GM23248 (cell line): ENCODE measurements at places on chromosomes 16 and 17.

GRCh38 chr17:16286947-16287562, 66.2 kb downstream of the CENPV start:
- peak; percentile 15 for DNase-seq

DNA sequence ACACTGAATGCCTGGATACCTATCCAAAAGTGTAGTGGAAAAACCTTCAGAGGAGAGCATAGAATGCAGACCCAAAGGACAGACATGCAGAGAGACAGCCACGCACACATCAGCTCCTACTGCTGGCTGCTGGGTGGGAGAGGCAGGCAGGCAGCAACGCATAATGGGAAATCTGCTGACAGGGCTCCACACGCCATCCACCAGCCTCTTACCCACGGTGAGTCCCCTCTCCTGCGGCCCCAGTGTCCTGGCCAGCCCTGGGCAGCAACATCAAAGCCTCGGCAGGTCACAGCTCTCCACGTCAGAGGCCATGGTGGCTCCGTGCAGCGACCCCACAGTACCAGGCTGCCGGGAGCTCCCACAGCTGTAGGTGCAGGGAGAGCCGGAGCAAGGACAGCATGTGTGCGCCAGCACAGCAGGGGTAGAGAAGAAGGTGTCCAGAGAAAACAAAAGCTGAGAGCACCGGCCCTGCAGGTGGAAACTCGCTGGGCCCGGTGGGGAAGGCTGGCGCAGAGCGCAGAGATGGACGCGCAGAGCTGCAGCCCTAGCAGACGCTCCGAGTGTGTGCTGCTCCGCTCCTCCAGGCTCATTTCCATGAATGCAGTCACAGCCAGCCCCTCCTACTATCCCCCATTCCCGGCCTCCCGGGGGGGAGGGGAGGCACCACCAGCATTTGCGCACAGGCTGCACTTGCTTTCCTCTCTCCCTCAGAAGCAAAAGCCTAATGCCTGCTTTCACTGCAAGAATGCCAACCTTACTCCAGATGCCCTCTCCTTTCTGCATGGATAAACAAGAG, 58.9 kb downstream of the CYTH1 start:
- peak; percentile 38 for DNase-seq

GRCh38 chr16:74874123-74874522, 99.5 kb upstream of the FA2H start:
- DNase-seq = no peak

- no peak for DNase-seq
These were observed 9.7 kb upstream of the NXPH3 start for GRCh38 chr17:49565948-49566491.

GRCh38 chr16:2992383-2993081, 12.3 kb upstream of the PKMYT1 start:
- no peak for DNase-seq

GRCh38 chr16:59148056-59148768, 414.1 kb upstream of the GOT2 start:
- no peak for DNase-seq

GRCh38 chr16:3822366-3823045, 58.0 kb downstream of the CREBBP start:
- peak; percentile 85 for DNase-seq

- DNase-seq = no peak
These were observed 7.6 kb downstream of the UBALD2 start for GRCh38 chr17:76272541-76273444.

GRCh38 chr17:62852195-62852594, 44.1 kb upstream of the MARCHF10 start:
- DNase-seq = no peak

GRCh38 chr16:50088302-50088701, 22.5 kb downstream of the HEATR3 start:
- no peak for DNase-seq

DNA sequence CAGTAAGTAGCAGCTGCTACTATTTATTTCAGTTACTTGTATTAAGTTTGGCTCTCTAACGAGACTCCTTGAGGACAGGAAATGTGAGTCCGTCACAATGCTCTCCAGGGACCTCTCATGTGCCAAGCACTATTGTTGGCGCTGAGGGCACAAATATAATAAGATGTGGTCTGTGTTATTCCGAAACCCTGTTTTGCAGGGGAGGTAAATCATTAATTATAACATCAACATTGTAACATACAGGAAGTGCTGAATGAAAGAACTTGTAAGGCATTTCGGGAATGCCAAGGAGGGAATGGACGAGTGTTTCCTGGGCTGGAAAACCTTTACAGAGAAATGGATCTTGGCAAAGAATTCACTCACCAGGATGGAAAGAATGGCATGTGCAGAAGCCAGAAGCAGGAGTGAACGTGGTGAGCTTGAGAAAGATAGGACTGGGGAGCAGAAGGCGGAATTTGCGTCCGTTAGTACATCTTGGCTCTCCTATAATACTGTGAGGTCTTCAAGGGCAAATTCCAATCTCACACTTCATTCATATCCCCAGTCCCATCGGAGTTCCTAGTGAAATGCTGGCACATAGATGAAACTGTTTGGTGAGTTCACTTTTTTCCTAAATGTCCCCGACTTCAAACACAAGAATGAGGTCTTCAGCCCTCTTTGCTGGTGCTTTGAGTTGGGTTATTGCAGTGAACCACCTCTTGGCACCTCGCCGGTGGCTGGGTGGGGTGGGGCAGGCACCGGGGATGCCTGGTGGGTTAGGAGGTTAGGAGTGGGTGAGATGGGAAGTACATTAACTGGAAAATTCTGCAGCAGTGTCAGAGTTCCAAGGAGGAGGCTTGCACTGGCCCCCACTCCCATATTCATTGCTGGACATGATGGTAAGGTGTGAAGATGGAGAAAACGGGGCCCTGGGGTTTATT, 11.5 kb downstream of the TAC4 start:
- peak; percentile 28 for DNase-seq

GRCh38 chr17:65332375-65332774, 195.2 kb downstream of the RGS9 start:
- peak; percentile 90 for DNase-seq

DNA sequence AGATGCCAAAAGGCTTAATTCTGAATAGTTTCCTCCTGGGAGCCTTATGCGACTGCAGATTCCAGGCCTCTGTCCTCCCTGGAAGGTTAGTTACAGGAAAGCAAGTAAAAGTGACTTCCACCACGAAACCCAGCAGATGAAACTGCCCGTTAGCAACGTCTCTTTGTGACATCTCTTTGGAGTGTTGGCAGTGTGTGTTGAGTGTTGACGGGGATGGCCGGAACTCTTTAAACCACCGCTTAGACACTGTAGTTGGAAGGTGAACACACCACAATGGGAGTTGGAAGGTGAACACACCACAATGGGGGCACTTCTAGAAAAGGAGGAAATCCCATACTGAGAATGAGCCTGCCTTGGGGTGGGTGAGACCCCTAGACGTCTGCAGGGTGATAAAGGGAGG, 858 bp downstream of the SKAP1 start:
- DNase-seq = no peak

- no peak for DNase-seq
These were observed 1.8 kb downstream of the RNF43 start for GRCh38 chr17:58415371-58416055.

DNA sequence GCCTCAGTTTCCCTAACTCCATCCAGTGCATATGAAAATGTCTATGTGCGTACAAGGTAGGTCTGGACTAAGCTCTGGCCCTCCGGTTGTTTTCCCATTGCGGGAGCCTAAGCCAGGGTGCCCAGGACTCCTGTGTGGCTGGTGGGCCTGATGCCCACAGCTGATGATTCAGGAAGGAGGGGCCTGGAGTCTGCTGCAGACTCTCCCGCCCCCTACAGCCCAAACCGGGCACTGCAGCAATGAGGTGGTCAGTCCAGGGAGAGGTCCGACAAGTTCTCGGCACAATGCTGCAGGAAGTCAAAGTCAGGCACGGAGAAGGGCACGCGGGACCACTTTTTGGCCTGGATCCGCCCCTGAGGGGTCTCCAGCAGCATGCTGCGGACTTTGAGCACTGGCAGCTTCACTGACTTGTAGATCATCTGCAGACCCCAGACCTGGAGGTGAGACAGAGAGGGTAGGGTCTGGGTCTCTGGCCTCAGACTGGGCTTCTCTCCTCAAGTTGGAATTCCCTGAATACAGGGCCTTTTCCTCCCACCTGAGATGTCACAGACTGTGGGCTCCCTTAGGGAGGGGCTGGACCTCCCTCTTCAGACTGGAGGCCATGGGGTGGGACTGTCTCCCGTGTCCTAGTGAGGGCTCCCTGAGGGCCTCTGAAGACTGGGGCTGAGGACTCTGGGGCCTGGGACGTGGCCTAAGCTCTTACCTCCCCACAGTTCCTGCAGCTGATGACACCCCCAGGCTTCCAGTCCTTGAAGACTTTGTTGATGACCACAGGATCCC, 3.4 kb upstream of the ZNF385C start:
- DNase-seq = peak; percentile 81

- DNase-seq = peak; percentile 66
These were observed 18.9 kb downstream of the RARA start for GRCh38 chr17:40327735-40328385.

DNA sequence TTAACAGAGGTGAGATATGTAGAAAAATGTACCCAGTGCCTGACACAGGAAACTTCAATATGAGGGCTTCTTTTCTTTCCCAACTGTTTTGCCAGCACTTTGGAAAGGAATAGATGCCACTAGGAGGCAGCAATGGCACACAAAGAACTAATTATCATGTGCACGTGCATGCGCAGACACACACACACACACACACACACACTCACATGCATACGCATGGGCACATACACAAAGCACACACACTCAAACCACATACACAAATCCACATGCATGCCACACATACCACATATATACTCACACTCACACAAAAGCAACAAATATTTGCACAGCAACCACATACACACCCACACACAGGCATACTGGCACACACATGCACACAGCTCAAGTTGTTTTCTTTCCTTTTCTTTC, 8.8 kb upstream of the CEP112 start:
- DNase-seq = peak; percentile 74

DNA sequence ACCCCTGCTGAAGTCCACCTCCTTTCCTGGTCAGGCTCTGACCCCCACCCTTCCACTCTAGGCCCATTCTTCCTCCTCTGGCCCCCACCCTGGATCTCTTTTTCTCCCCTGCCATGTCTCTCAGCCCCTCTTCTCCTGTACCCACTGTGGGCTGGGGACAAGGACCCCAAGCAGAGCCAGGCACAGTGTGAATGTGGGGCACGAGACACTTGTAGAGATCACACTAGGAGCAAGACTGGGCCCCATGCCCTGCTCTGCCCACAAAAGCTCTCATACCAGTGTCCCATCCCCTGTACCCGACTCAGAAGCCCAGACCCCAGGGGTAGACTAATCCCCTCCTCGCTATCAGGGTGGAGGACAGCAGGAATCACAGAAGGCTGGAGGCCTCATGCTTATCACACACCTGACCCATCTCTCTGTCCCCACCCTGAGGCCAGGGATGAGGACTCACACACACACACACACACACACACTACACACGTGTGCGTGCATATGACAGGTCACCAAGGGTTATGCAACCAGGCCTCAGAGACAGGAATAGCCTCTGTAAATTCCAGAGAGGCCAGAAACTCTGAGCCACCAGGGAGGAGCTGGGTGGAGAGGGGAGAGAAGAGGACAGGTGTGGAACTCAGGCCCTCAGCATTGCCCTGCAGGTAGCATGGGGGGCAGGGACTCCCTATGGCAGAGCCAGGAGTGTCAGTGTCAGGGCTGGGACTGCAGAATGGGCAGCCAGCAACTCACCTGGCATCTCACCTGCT, 21.1 kb downstream of the ARHGAP27 start:
- no peak for DNase-seq

GRCh38 chr16:62701426-62701825, 665.2 kb upstream of the CDH8 start:
- DNase-seq = no peak

DNA sequence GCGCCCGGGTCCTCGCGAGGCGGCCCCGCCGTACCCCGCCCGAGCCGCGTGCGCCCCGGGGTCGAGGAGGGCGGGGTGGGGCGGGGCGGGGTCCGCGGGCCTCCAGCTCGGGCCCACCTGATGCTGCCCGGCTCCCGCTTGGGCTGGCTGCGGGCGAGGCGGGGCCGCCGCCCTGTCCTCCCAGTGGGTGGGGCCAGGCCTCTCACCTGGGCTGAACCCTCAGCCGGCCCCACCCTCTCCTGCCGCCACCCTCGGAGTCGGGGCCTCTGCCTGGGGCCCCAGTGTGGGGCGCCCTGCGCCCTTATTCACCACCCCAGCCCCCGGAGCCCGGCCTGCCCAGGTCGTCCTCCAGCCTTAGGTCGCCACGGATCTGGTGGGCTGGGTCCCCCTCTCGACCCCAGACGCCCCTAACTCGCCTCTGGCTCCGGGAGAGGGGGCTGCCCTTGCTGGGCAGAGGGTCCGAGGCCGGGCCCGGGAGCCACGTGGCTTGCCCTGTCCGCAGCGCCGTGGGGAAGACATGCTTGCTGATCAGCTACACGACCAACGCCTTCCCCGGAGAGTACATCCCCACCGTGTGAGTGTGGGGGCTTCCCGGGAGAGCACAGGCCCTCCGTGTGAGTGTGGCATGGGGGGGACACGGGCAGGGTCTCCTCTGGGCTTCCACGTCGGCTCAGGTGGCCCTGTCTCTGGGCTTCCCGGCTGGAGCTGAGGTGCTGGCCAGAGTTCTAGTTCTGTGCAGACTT, 578 bp downstream of the RAC3 start:
- no peak for DNase-seq

DNA sequence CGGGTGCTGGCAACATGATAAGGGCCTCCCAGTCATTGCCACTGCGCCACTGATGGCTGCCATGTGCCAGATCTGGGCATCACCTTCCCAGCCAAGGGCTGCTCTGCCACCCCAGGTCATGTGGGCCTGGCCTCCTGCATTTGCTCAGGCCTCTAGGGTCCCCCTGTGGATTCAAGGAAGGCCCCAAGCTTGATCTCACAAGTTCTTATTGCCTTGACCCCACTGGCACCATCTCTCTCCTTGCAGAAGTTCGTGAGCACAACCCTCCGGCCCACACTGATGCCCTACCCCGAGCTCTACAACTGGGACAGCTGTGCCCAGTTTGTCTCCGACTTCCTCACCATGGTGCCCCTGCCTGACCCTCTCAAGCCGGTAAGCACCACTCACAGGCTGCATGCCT, 5.3 kb downstream of the DRC7 start:
- no peak for DNase-seq

DNA sequence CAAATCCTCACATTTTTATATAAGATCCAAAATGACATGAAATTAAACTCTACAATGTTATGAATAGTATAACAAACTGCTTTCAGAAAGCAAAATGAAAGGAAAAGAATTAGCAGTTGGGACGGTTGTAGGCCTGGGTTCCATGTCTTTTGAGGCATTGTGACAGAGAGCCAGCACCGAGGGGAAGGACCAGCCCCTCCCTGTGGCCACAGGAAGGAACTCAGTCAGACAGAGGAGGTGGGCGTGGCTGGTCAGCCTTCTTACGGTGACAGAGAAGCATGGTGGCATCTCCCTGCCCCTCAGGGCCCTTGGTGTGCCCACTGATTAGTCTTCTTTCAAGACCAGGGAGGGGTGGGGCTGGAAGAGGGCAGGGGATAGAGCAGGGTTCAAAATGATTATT, 5.7 kb downstream of the ZNF319 start:
- peak; percentile 77 for DNase-seq

DNA sequence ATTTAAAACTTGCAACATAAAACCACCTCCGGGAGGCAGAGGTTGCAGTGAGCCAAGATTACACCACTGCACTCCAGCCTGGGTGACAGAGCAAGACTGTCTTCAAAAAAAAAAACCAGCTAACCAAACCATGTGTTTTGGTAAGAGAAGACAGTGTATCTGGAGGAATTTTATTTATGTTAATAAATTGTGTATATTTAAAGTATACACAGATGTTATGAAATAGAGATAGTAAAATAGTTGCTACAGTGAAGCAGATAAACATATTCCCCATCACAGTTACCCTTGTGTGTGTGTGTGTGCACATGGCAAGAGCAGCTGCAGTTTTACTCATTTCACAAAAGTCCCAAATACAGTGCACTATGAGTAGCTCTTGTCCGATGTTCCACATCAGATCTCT, 54.8 kb upstream of the CRISPLD2 start:
- no peak for DNase-seq
